ENCODE measurements at places on chromosomes 7 and 10. TPM values are rescaled to one million over a fixed set of nuclear protein-coding genes. Genes with fewer than 3 reads are reported as not detected.
A peak's percentile ranks its signal among the peaks of the same experiment; 100 is the strongest.

- H3K4me3 ChIP-seq: no peak overlapping the region
- DNase-seq: peak; percentile 50
- no peaks in the 10 kb centered on the region for H3K36me3 ChIP-seq
- no peaks in the 10 kb centered on the region for H3K27me3 ChIP-seq
- peaks cover 45% of the 10 kb centered on the region for H3K4me1 ChIP-seq
Measured at GRCh38 chr7:2412587-2413201, 9.3 kb downstream of the CHST12 start.

DNA sequence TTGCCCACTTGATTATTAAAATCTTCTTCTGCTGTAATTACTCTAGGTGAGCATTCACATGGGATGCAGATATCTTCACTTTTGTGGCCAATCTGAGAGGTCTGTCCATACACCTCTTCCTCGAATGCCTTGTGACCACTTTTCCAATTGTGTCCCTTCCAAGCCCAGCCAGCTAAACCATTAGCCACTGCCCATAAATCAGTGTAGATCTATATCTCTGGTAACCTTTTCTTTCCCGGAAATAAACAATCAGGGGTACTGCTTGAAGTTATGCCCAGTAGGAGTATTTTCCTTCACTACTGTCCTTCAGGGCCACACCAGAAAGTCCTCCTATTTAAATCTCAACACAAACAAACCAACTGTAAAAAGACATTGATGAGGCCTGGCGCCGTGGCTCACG lies 104.6 kb upstream of the KCNMA1 start:
- no peaks in the 10 kb centered on the region for H3K36me3 ChIP-seq
- no peak for DNase-seq
- no peak overlapping the region for H3K27ac ChIP-seq

GRCh38 chr10:102375867-102376266 lies 19.6 kb upstream of the NFKB2 start:
- no peak for DNase-seq
- no peak overlapping the region for H3K4me3 ChIP-seq
- H3K4me1 ChIP-seq: no peaks in the 10 kb centered on the region
- peaks cover 12% of the 10 kb centered on the region for H3K36me3 ChIP-seq
- H3K27ac ChIP-seq: no peak overlapping the region

DNA sequence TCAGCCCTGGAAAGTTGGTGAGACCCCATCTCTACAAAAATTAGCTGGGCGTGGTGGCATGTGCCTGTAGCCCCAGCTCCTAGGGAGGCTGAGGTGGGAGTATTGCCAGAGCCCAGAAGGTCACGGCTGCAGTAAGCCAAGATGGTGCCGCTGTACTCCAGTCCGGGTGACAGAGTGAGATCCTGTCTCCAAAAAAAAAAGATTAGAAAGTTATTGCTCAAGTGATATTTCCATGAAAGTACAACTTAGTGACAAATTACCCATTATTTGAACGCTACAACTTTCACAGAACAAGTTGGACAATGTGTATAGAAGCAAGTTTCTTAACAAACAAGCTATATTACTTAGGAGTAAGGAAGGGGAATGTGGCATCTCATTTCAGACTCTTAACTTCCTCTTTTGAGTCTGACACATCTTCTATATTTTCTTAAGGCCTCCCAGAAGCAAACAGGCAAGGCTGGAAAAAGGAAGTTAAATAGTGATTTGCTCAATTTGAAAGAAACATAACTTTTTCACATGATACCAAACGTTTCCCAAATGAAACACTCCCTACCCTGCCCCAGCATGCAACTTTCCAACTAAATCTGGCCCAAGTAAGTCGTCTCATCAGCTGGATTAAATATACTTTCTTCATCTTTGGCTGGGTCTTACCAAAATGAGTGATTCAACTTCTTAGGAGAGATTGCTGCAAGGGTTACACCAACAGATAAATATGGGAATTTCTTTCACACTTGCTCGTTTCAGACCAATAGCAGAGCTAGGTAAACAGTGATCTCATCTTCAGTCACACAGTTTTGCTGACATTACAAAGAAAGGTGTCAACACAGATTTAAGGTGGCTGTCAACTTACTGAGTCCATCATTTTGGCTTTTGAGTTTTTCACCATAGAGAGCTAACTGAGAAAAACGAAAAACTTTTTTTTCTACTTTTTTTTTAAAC lies 66.3 kb upstream of the KLF6 start:
- H3K4me1 ChIP-seq: peaks cover 23% of the 10 kb centered on the region
- no peaks in the 10 kb centered on the region for H3K27me3 ChIP-seq
- H3K36me3 ChIP-seq: no peaks in the 10 kb centered on the region
- no peak overlapping the region for H3K4me3 ChIP-seq

DNA sequence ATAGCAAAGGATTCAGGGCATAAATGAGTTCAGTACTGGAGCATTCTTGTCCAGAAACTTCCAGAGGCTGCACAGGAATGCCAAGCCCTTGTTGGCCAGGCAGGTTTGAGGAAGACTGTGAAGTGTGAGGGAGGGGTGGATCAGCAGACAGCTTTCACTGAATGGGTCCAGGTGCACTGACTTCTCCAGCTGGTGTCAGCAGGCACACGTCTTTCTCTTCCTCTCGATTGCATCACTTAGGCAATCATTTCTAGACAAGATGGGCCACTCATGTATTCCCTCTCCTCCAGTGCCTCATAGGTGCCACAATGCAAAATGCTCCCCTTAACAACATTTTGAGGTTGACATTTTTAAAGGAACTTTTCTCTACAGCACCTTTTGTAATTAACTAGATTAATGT lies 15.6 kb upstream of the PLEKHS1 start:
- H3K36me3 ChIP-seq: no peaks in the 10 kb centered on the region
- no peaks in the 10 kb centered on the region for H3K27me3 ChIP-seq
- no peaks in the 10 kb centered on the region for H3K4me1 ChIP-seq
- no peak for DNase-seq

DNA sequence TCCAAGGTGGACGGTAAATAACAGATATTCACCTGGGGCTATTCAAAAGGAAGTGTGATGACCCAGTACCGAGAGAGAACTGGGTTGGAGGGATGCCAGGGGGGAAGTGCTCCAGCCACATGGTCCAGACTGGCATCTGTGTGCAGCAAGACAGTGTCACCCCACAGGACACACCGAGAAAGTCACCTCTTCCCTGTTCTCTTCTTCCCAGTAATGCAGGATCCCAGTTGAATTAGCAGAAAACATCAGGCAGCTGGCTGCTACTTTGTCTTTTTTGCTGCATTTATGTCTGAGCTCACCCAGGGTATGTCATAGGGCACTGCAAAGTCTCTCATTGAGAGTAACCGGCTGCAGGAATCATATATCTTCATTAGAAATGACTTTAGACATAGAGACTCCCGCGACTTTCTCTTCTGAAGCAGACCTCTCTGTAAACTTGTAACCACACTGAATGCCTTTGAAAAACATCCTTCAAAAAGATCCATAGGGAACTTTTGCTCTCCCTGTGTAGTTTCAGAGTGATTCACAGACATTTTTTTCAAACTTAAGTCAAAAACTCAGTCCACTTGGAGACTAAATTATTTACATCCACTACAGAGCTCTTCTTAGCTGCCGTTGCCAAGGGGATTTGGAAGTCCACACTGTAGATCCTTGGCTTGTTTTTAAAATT lies 609.0 kb upstream of the DPP6 start:
- H3K4me1 ChIP-seq: no peaks in the 10 kb centered on the region
- DNase-seq: no peak
- no peaks in the 10 kb centered on the region for H3K36me3 ChIP-seq
- H3K4me3 ChIP-seq: no peak overlapping the region
- H3K27ac ChIP-seq: no peak overlapping the region

GRCh38 chr10:104056619-104057273 lies 28.9 kb downstream of the COL17A1 start:
- H3K27me3 ChIP-seq: no peaks in the 10 kb centered on the region
- H3K4me3 ChIP-seq: no peak overlapping the region
- no peaks in the 10 kb centered on the region for H3K36me3 ChIP-seq

- no peak for DNase-seq
- no peak overlapping the region for H3K4me3 ChIP-seq
- no peaks in the 10 kb centered on the region for H3K27me3 ChIP-seq
Measured at GRCh38 chr7:80414331-80414730, 97.5 kb downstream of the GNAT3 start.

DNA sequence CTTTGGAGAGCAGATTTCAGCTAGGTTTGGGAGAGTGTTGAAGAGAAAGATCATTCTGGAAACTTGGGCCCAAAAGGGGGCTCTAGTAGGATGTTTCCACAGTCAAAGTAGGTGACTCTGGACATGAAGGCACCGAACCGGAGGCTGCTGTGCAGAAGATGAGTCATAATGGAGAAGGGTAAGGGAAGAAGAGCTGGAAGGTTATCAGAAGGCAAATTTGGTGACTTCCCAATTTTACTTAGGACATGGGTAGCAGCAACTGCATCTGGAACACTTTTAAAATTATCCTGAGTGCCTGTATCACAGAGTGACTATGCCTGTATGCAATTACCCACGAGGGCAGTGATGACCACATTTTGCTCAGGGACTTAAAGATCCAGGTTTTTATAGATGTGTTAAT lies 38.8 kb downstream of the PIK3AP1 start:
- no peak overlapping the region for H3K4me3 ChIP-seq
- H3K27ac ChIP-seq: no peak overlapping the region
- no peaks in the 10 kb centered on the region for H3K36me3 ChIP-seq

The GNAT3 gene
- not detected for total RNA-seq

The ELMO1 gene
- 30.6 TPM for total RNA-seq

The PAXIP1 gene
- 15.8 TPM for total RNA-seq

The AKR1C8 gene
- not detected for total RNA-seq
